ENCODE measurements at places on chromosomes 11 and 22. TPM values are rescaled to one million over a fixed set of nuclear protein-coding genes. Genes with fewer than 3 reads are reported as not detected.

Gene SYCE3
- 0.76 TPM for total RNA-seq

Gene DERL3
- 18.1 TPM for total RNA-seq

Gene RIN1
- total RNA-seq: 2.5 TPM

Gene HBD
- not detected for total RNA-seq

Gene BTBD18
- not detected for total RNA-seq

Gene SAA2
- not detected for total RNA-seq

Gene SAA1
- not detected for total RNA-seq

Gene SMTNL1
- not detected for total RNA-seq

All from activated CD8-positive, alpha-beta memory T cell treated with anti-CD3 and anti-CD28 coated beads, Interleukin-2, amount 10 ng/mL, durations not matched to agents 7 days and 5 days (primary cell).